ENCODE measurements at places on chromosomes 2 and 18.
A peak's percentile ranks its signal among the peaks of the same experiment; 100 is the strongest.

DNA sequence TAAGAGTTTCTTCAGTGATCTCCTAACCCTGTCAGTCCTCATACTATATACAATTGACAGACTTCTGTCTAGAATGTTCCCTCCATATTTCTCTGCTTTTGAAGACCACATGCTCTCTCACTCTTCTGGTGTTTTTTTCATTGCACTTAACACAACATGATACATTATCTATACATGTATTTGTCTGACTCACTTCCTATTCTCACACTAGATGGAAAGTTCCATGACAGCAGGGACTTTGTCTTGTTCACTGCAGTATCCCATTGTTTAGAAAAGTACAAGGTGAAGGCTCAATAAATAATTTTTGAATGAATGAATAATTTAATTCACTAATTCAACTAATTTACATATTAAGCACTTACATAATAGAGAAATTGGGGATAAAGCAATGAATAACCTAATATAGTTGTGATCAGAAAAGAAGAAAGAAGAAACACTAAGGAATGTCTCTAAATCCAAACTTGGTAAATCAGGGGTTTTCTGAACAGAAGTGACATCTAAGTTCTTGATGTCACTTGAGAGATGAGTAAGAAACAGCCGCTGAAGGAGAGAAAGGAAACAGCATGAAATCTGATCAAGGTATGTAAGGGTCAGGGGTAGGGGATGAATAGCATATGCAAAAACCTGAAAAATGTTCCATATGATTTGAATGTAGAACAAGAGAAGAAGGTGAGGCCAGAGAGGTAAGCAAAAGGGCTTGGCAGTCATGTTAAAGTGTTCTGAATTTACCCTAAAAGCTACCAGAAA lies 42.4 kb downstream of the MBD2 start:
- no peak for DNase-seq

DNA sequence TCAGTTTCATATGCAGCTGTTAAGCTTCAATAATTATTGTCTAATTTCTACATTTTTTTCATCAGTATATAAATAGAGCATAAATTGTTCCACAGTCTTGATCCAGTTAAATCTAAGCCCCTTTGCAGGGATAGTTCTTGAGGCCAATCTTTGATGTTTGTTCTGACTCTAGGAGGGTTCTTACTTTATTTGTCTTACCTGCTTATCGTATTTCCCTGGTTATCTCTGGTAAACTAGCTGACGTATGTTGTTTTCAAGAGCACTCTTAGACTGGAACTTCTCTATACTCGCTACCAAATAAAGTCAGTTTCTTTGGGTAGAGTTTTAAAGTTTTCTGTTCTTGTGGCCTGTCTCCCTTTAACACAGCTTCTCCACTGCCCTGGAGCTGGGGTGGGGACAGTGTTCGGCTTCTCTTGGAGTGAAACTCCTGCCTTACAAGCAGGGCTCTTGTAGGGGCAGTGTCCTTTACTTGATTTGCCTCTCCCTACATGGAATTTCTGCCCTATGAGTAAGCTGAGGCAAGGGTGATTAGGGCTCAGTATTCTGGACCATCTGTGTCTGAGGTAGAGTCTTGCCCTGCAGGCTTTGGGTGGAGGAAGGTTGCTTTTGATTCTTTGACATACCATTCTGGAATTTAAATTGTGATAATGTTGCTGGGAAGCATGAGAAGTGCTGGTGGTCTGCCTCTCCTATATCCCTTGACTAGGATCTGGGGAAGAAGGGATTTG lies 90.3 kb downstream of the PTPN4 start:
- no peak for DNase-seq

DNA sequence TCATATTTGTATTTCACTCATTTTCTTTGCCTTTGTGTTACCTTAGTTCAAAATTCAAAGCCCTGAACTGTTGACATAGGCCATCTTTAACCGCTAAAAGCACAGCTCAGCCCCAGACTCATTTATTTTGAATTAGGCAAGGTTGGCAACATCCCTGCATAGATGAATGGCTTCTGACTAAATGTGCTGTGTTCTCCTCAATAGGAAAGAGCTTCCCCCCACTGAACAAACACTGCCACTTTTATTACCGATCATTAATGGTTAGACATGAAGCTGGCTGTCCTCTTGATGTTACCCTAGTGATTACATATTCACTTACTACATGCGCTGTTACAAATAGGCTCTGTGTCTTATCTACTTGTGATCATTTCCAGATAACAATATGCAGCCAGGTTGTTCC lies 170.7 kb downstream of the ADCYAP1 start:
- no peak for DNase-seq

DNA sequence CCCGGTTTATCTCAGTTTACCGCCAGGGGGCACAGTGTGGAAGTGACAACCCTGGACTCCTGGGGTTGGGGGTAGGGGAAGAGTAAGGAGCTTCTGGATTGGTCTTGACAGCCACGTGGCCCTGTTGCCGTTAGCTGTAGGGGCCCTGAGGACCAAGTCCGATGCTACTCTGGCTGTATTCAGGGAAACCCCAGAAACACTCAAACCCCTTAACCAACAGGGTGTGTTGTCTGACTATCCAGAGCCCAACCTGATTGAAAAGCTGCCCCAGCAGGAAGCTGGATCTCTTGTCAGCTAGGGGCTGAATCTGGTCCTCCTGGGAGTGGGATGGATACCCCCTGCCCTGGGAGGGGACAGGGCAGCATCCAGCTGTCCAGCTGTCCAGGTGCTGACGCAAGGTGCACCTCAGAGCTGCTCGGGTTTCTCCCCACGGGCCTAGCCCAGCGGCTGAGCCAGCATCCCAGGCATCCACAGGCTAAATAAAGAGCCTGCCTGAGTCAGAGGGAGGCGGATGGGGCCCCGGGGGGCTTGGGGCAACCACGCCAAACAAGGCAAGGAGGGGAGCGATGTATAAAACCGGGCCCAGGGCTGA lies 3.1 kb upstream of the GMPPA start:
- DNase-seq = peak; percentile 83

DNA sequence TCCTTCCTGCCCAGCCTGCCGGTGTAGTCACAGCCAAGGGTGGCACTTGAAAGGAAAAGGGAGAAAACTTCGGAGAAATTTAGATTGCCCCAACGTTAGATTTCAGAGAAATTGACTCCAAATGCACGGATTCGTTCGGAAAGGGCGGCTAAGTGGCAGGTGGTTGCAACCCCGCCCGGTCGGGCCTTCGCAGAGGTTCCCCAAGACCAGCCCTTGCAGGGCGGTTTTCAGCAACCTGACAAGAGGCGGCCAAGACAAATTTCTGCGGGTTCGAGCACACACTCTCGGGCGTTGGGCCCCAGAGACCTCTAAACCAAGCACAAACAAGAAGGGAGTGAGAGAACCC lies 4.8 kb downstream of the ONECUT2 start:
- no peak for DNase-seq

GRCh38 chr2:181457741-181458425 lies 697 bp downstream of the ITGA4 start:
- no peak for DNase-seq

GRCh38 chr2:205017381-205017780 lies 472.1 kb downstream of the PARD3B start:
- DNase-seq = no peak

DNA sequence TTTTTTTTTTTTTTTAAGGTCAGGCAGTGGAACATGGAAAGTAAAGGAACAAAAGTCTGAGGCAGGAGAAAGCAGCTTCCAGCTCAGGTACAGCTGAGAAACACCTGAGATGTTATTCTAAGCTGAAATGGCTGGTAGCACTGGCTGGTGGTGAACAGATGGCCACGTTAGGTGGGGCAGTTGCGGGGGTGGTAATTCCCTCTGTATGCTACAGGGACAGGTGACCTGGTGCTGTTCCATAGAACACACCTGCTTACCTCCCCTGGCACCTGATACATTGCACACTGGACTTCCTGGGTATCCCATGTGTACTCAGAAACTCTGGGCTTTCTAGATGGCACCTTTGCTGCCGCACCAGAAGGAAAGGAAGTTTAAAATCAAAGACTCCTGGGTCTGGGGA lies 333.3 kb downstream of the SLC8A1 start:
- peak; percentile 25 for DNase-seq

DNA sequence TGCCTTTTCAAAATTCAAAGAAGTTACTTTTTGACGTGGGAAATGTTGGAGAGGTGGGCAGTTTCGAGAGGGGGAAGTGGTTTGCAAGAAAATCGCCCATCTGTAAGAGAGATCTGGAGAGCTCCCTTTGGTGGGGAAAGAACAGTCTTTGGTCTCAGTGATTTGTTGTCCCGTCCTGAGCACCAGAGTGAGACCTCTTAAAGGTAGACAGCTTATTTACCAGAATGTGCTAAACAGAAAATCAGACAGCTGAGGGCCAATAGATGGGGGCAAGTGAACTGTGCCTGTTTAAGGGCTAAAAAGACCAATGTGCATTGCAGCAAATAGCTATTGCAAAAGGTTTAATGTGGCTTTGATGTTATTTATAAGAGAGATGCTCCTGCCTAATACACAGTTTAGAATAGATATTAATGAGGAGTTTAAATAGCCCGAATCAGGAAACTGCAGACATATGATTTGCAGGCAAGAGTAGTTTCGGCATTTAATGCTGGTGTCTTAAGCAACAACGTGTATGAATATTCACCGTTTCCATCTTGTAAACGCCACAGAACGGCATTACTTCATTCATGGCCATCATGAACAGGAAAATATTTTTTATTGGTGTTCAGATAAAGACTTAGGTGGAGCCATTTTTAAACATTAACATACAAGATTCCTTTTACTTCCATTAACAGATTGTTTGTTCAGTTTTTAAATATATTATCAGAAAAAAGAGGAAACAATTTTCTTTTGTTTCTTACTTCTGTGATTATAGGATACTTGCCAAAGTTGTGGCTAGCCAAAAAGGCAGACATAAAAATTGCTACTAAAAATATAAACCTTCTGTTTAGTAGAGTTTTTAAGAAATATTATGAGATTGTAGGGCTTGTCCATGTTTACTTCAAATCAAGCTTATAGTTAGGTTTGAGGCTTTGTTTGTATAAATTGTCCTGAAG lies 29.6 kb downstream of the ARHGAP15 start:
- no peak for DNase-seq

DNA sequence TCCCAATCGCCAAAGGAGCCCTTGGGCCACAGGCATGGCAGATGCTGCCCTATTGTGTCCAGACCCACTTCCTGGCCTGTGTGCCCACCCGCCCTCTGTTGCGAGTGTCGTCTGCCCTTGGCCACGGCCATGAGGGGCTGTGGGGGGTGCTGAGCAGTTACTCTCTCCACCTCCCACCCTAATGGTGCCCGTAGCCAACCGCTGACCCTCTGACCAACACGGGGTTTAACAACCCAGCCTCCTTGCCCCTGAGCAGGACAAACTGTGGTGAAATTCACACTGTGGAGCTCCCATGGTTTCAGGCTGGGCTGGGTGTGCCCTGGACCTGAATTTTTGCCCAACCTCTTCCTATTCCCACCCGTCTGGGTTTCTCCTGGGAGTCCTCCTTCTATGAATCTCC lies 145.7 kb upstream of the HDAC4 start:
- DNase-seq = no peak

GRCh38 chr2:46960618-46961017 lies 45.0 kb upstream of the MCFD2 start:
- no peak for DNase-seq

GRCh38 chr2:181586569-181587081 lies 70.3 kb downstream of the CERKL start:
- DNase-seq = peak; percentile 100

DNA sequence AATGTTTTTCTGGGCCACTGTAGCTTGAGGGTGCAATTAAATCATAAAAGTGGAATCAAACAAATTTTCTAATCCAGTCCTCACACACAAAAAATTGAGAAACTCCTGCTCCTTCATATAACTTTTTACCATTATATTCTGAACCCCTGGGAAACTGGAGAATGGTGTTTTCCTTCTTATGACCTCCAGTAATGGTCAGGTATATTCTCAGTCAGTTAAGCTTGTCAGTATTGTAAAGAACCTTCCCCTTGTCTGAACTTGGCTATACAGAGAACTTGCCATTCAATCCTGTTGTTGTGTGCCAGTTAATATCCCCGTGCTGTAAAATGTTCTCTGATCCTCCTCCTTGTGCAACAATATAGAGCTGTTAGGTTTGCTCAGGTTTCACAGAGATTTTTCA lies 39.5 kb downstream of the ZNF804A start:
- no peak for DNase-seq

DNA sequence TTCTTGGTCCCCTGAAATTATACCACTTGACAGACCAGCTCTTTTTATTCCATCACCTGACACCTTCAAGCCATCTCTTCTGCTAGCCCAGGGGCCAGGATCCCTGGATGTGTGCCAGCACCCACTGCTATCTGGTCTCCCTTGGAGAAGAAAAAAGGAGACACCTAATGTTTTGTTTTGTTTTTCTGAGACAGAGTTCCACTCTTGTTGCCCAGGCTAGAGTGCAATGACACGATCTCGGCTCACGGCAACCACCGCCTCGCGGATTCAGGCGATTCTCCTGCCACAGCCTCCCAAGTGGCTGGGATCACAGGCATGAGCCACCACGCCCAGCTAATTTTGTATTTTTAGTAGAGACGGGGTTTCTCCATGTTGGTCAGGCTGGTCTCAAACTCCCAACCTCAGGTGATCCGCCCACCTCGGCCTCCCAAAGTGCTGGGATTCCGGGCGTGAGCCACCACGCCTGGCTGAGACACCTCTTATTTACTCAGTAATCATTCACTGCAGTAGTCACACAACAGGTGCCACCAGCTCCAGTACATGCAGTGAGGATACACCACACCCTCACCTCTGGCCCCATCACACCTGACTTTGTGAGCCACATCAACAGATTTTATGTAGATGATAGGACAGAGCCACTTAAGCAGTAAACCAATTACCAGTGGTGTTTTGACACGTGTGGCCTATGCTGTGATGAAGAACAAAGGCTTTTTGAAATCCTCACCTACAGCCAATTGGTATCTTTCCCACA lies 42.8 kb upstream of the PCBP1 start:
- no peak for DNase-seq

DNA sequence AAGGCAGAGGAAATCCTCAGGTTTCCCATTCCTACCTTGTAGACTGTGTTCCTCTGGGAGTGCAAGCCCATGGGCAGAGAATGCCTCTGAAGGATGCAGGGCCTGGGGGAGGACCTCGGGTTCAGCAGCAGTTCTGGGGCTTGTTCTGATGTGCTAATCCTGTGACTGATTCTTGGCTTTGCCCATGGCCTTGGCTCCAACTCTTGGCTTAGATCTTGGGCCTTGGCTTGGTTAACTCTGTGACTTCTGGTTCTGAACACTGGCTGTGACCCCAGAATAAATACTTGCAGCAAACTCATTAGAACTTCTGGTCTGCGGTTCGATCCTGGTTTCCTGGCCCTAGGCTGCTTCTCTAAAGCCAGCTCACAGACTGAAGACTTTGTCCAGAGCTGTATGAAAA lies 366.9 kb upstream of the ZEB2 start:
- DNase-seq = no peak

Data from NCI-H1694 treated with DMSO at 0.1 percent for 48 hours (cell line).